Right hindlimb (tissue), 1 donor: ENCODE measurements at places on chromosomes 11 and 22.

- DNase-seq = no peak
Measured at GRCh38 chr11:59857439-59858434, 8.6 kb downstream of the TCN1 start.

- no peak for DNase-seq
Measured at GRCh38 chr11:27703481-27703880, 3.2 kb upstream of the BDNF start.

DNA sequence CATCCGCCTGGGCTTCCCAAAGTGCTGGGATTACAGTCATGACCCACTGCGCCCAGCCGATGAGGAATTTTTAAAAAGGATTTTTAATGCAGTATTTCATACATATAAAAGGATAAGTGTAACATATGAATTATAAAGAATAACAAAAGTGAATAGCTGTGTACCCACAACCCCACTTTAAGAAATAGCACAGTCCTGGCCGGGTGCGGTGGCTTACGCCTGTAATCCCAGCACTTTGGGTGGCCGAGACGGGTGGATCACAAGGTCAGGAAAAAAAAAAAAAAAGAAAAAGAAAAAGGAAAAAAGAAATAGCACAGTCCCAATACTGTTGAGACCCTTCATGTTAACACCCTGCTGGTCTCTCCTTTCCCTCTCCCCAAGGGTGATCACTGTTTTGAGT, 54.3 kb upstream of the CABP7 start:
- DNase-seq = no peak

DNA sequence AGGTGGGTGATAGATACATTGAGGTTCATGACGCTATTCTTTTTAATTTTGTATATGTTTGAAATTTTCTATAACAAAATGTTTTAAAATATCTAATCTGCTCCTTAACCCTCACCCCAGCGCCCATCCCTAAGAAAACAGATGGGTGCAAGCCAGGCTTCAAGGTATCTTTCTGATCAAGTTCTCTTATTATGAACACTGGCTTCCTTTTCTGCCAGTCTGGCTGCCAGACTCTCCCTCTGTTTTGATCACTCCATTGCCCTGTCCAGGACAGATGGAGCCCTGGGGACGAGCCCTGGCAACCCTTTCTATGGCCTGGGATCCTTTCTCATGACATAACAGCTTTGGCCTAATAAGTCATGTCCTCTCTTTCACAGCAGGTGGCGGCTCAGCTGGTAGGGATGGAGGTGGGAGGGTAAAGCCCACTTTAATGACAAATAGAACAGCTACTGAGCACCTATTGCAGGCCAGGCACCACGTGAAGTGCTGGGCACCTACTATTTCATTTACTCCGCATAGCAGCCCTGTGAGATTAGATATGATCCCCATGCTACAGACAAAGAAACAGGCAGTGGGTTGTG, 38.4 kb downstream of the DRD2 start:
- DNase-seq = no peak

DNA sequence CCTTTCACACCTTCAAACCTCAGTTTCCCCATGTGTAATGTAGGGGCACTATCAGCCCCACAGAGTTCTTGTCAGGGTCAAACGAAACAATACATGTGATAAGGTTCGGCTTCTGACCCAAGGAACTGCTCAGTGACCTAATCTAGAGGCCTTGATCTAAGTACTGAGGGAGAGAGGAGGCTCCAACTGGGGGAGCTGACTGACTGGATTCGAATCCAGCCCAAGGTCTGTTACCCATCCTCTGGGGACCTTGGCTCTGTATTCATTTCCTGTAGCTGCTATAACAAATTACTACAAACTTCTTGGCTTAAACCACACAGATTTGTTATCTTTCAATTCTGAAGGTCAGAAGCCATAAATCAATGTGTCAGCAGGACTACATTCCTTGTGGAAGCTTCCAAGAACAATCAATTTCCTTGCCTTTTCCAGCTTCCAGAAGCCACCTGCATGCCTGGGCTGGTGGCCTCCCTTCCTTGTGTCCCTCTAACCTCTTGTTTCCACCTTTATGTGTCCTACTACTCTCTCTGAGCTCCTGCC, 10.7 kb upstream of the ANAPC15 start:
- DNase-seq = no peak
